NCI-H774 (cell line): ENCODE measurements at places on chromosomes 12 and 14.

DNA sequence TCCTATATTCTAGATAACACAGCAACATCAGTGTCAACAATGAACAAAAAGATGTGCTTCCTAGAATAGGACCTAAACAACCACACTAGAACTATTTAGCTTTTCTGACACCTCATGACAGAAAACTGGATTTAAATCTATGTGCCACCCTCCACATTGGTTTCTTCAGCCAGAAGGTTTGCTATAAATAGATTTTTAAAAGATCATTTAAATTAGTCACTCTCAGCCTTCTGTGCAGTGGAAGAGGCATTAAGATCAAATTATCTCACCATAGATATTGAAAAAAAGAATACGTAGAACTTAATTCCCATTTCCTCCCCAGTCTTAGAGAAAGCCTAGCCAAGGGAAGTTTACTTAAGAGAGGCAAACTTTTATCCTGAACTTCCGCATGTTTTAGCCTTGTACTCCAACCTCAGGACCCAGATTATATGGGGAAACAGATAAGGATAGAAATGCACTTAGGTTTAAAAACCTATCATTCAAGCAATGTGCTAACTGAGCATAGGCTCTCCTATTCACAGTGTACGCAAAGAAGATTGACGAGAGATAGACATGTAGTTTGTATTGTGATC, 59.6 kb downstream of the NELL2 start:
- no peak for DNase-seq

DNA sequence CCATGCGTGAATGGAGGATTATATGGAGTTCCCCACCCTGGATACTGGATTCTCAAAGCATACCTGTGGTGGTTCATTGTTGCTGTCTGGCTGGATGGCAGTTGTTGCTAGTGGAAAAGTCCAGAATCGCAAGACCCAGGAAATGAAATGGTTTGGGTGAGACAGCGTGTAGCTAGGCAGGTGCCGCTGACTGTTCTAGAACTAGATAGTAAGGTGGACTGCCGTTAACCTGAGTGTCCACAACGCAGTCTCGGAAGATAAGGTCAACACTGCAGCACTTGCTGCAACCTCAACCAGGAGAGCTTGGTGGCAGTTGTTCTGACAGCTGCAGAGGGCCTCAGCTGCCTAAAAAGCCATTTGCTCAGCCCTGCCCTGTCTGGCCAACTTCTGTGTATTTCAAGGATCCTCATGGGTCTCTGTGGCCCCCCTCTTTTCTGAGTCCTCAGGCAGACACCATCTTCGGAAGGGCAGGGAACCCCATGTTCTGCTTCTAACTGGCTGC, 15.5 kb upstream of the IRF2BPL start:
- no peak for DNase-seq

- no peak for DNase-seq
Measured at GRCh38 chr14:75471059-75471458, 43.2 kb downstream of the JDP2 start.

- DNase-seq = no peak
Measured at GRCh38 chr12:102496591-102496990, 16.2 kb upstream of the IGF1 start.

DNA sequence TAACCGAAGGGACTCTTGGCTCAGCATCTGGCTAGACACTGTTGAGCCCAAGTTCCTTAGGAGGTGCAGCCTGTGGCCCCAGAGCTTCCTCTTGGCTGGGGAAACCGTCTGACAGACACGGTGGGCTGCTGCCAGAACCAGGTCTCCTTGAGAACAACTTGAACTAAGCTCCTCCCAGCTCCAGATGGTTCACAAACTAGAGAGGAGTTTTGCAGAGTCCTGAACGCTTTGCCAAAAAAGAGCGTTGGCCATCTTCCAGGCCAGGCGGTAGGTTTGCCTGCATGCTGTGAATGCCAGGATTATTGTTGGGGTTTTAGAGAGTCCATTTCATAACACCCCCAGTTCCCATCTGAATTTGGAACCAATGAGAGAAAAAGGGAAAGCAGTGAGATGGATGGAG, 399.8 kb downstream of the RGS6 start:
- DNase-seq = no peak

DNA sequence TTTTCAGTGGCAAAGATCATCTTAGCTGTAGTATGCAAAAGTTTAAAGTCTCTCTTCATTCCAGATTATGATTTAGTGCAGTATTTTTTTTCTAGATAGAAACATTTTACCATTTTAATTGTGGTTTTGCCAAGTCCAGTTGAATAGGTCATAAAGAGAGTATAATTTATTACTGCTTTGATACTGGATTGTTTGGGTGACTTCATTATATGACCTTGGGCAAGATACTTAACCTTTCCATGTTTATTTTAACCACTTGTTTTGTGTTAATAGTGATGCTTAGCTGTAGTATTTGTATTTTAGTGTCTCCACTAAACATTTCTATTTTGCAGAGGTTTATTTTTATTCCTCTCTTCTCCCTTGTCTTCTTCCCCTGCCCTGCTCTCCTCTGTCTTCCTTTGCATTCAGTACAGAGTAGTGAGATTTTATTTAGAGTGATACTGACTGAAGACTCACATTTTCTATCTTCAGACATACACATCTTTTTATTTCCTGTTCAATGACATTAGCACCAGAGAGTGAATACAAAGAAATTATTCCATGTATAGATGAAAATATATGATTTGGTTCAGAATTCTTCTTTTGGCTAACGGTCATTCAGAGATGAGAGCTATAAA, 215.2 kb downstream of the ERC1 start:
- DNase-seq = no peak

- DNase-seq = no peak
Measured at GRCh38 chr14:38209572-38210557, 2.2 kb downstream of the SSTR1 start.

- DNase-seq = no peak
Measured at GRCh38 chr12:48199774-48200221, 3.3 kb downstream of the OR10AD1 start.

- no peak for DNase-seq
Measured at GRCh38 chr14:96154900-96155299, 49.7 kb upstream of the BDKRB2 start.

DNA sequence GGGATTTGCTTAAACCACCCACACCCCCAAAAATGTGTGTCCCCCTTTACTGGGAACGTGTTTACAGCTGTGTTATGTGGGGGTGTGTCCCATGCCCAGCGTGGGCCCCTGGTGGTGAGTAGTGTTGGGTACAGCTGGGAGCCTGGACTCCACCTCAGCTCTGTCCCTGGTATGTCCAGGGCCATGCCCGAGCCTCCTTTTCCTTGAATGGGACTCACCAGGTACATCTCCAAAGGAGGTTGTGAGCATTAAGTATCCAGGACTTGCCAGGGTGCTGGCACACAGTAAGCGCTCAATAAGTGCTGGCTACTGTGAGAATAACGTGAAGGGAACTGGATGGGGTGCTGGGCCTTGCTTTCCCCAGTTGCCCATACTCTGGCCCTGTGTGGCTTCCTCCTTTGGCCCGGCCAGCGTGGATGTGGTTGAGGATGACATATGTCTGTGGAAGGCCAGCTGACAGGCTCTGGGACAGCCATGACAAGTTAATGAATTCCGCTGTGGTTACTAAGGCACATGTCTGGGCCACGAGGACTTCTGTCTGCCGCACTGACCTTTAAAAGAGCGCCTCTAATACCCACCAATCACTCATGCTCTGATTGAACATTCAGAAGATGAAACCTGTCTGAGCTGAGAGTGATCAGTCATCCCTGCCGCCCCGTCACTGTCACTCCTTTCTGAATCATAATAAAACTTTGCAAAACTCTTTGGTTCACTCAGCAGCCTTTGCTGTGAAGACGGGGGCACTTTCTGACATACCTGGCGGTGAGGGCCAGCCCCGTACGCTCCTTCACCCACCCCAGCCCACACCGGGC, 74.7 kb downstream of the DIO3 start:
- DNase-seq = no peak

GRCh38 chr14:74207943-74208342, 31.3 kb upstream of the VSX2 start:
- no peak for DNase-seq

GRCh38 chr14:54474232-54474793, 14.5 kb downstream of the GMFB start:
- no peak for DNase-seq

DNA sequence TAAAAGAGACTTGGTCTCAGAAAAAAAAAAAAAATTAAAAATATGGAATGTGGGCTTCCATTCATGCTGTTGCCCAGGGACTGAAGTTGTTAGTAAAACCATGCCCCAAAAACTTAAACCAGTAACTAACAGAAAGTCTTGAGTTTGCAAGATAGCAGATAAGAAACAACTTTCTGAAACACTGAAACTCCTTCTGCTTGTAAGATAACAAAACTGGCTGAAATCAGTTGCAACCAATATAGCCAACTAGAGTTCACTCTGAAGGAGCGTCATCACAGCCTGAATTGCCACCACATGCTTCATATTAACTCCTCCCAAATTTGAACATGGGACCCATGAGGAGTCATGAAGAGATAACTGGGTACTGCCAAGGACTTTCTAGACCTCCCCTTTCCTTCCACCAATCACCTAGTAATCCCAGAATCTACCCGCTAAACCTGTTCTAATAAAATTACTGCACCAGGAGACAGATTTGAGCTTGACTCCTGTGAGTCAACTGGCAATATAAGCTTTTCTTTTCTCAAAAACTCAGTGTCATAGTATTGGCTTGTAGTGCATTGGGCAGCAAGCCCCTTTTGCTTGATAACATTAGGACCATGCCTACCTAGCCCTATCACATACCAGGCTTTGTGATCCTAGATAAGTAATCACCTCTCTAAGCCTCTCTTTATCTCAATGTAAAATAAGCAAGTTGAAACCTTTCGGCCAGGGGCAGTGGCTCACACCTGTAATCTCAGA, 53.6 kb downstream of the R3HDM2 start:
- no peak for DNase-seq

DNA sequence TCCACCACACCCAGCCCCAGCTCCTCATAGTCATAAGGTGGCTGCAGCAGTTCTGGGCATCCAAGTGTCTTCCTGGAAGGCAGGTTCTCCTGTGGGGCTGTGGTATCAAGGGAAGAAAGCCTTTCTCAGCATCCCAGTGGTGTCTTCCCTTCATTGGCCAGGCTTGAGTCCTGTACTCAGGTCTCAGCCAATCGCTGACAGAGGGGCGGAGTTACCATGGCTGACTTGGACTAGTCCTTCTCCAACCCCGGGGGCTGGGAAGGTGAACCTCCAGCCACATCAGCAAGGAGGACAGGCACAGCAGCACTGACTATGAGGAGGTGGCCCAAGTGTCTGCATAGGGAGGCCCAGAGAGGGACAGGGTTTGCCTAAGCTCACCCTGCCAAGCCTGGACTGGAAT, 64.0 kb upstream of the SLC24A4 start:
- DNase-seq = no peak

DNA sequence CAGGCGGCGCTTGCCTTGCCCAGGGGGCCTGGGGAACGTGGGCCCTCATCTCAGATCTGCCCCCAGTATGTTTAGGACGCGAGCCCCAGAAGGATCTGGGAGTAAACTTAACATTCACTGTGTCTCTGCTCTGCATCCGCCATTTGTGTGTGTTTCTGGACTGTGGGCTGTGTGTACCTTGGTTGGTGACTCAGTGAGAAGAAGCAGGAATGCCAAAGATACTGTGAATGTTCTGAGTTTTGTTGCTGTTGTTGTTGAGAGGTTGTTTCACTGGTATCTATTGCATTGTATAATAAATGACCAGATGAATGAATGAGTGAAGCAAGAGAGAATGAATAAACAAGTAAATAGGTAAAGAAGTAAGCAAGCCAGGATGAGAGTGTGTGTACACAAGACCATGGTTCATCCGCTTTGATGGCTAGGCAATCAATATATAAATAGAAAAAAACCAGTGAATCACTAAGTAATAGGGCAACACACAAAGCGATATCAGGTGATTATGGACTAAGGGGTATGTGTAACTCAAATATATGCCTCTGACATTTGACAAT, 20.5 kb downstream of the MEG3 start:
- DNase-seq = no peak

GRCh38 chr12:120196363-120196762, 1.8 kb upstream of the GCN1 start:
- DNase-seq = no peak

DNA sequence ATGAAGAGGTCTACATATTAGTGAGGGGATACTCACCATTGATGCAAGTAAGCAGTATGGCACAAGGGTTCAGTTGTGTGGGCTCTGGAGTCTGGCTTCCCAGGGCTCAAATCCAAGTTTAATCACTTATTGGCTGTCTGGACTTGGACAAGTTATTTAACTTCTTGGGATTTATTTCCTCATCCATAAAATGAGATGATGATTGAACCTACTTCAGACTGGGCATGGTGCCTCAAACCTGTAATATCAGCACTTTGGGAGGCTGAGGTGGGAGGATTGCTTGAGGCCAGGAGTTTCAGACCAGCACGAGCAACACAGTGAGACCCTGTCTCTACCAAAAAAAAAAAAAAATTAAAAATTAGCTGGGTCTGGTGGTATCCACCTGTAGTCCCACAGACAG, 67.9 kb downstream of the KCNK10 start:
- DNase-seq = no peak

DNA sequence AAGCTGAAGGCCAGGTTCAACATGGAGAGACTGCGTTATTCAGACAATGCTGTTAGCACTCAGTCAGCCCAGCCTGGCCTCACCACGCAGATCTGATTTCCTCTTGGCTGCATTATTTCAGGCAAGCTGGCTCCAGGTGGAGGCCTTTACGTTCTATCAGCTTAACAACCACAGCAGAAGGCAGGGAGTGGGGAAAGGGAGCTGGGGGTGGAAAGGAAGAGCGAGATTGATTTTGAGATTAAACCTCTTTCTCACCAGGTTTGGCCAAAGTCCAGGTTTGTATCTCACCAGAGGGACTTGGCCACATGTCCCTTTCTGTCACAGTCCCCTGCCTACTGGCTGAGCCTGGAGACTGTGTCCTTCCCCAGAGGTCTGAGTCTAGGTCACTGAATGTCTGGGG, 543.7 kb upstream of the TMEM132C start:
- no peak for DNase-seq

DNA sequence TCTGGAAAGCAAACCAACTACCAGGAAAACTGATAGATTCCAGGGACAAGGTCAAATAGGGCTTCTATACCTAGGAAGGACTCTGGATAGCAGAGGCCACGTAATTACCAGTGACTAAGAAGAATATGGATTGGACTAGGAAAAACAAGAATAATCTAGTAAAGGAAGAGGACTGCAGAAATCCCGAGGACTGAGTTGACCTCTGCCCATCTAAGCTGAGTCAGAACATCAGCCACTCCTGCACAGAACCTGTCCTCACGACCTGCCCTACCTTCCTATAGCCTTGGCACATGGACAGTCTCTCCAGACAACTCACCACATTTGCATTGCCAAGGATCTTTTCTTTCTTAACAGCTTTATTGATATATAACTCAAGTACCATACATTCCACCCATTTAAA, 2.3 kb downstream of the OR6J1 start:
- no peak for DNase-seq
